ENCODE measurements at places on chromosomes 1 and 21.

- DNase-seq: no peak
Observed at GRCh38 chr1:214970016-214970415, 112.5 kb upstream of the KCNK2 start.

DNA sequence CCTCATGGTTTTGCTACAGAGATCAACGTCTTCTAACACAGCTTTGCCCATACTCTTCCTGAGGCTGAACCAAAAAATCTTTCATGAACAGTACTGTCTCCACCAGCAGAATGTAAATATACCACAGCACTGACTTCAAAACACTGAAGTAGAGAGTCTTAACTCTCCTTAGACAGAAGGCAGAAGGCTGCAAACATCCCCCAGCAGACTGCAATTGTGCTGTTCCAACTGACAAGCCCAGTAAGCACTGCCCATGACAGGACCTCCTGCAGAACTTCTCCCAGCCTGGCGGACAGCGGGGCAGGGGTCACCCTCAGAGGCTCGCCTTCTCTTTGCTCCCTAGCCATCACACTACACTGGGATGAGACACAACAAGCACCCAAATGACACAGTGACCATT is 218.7 kb downstream of the RERE start:
- no peak for DNase-seq

- no peak for DNase-seq
Observed at GRCh38 chr1:202283379-202283844, 58.3 kb downstream of the UBE2T start.

DNA sequence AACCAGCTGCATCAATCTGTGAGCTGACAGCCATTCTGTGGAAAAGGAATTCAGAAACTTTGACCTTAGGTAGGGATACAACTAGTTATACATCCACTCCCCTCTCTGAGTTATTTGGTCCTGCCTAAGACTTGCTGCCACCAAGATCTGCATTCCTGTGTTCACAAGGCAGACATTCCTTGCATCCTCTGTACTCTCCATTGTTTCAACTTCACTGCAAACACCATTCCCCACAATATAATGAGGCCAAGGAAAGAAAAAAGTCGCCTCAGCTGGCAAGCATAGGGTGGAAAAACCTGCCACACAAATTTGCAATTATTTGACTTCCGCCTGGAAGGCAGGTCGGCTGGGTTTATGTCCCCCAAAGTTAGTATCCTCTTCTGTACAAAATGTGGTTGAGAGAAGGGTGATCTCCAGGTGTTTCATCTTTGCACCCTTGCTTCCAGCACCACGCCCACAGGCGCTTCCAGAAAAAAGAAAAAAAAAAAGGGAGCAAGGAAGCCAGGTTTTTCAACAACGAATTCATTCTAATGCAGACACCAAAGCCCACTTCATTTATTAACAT is 676 bp upstream of the CTTNBP2NL start:
- no peak for DNase-seq

- DNase-seq: no peak
Observed at GRCh38 chr1:224817382-224817781, 112.1 kb upstream of the DNAH14 start.

All from CD8-positive, alpha-beta T cell (primary cell).